ENCODE measurements at places on chromosomes 6 and 20. TPM values are rescaled to one million over a fixed set of nuclear protein-coding genes. Genes with fewer than 3 reads are reported as not detected.

DNA sequence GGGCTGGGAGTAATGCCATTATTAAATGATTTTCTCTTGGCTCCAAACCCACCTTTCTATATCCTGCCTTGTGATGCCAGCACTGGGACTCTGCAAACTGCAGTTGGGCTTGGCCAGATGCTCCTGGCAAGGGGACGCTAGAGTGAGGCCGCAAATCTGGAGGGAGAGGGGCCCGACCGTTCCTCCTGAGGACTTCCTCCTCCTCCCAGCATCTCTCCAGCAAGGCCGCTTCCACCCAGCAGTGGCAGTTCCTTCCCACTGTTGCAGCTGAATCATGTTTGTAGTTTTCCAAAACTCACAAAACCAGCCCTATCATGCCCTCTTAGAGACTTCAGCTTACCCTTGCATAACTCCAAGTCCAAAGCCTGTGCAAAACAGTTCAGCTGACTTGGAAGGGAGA, 244.4 kb downstream of the FOXA2 start:
- no peak for ATAC-seq

DNA sequence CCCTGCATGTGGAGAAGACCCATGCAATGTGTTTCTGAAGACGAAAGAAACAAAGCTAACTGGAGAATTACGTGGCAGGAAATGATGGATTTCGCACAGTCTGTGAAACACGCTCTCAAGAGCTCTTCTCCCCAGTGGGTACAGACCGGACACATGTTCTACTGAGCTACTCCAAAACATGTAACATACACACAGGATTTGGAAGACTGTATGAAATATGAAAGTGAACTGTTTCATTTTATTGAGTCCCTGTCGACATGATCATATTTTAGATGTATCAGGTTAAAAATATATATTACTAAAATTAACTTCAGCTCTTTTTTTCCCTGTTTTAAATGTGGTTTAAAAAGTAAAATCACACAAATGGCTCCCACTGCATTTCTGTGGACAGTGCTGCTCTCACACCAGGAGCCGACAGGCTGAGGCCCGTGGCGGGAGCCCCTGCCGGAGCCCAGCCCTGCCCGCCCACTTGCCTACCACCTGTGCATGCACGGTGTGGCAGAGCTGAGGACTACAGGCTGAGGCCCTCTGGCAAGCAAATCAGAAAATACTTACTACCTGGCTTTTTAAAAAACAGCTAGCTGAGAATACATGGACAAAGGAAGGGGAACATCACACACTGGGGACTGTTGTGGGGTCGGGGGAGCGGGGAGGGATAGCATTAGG, 58.9 kb upstream of the NXT1 start:
- no peak for ATAC-seq

DNA sequence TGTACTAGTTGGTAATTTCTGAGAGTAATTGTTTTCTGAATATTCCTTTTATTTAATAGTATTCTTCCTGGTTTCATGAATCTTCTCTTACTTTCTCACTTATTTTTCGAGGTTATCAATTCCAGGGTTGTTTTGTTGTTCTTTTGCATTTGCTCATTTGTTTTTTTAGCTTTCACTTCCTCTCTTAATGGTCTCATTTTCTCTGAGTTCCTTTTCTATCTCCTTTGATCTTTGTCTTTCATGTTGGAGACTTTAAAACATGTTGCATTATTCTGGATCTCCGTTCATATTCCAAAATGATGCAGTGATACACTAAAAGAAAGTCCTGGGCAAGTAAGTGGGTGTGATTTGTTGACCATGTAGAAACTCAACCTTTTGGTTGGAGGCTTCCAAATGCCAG, 345.3 kb upstream of the SLC35B3 start:
- ATAC-seq = no peak

DNA sequence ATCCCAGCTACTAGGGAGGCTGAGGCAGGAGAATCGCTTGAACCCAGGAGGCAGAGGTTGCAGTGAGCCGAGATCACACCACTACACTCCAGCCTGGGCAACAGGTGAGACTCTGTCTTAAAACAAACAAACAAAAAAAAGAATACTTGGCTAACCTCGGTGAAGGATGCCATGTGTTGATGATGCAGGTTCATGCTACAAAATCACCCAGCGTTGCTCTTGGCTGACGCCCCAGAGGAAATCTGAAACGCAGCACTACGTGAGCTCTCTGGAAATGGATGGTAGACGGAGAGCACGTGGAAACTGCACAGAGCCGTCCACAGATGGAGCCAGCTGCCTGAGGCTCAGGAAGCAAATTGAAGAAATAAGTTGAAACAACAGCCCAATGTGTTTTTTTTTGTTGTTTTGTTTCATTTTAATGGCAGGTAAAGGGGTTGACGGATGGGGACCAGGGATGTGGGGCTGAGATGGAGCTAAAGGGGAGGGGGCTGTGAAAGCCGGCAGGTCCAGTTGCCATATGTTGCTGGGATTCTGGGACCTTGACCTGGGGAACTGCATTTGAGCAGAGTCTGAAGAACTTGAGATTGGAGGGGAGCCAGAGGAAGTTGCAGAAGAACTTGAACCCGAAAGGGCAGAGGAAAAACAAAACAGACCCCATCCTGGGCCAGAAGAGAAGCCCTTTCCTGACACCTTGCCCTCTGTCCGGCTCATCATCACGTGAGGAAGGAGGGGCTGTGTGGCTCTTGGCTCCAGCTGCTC, 12.8 kb upstream of the MANBAL start:
- ATAC-seq = no peak

GRCh38 chr6:72817208-72817607, 195.3 kb downstream of the KCNQ5 start:
- ATAC-seq = no peak

The NR2E1 gene
- total RNA-seq = 0.78 TPM

The KAT14 gene
- 13.6 TPM for total RNA-seq

The HAO1 gene
- total RNA-seq = not detected

The SLC13A3 gene
- total RNA-seq = 2.6 TPM
